HEK293T (cell line): ENCODE measurements at places on chromosomes 2 and 18.
A peak's percentile ranks its signal among the peaks of the same experiment; 100 is the strongest.

DNA sequence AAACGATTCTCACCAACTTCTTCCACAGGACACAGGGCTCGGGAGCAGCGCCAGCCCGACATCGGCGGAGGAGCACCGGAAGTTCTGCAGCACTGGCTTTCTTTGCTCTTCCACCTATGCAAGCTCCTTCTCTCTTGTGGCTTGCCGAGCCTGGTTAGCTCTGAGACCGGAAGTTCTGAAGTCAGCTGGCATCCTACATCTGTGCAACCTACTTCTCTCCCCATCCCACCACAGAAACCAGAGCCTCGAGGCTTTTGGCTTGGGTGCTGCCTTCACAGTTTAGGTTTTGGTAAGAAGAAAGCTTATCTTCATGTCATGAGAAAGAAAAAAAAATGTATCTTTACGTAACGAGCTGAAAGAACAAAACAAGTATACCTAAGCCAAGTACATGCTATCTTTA lies 111.7 kb downstream of the ANKRD44 start:
- no peak for DNase-seq

DNA sequence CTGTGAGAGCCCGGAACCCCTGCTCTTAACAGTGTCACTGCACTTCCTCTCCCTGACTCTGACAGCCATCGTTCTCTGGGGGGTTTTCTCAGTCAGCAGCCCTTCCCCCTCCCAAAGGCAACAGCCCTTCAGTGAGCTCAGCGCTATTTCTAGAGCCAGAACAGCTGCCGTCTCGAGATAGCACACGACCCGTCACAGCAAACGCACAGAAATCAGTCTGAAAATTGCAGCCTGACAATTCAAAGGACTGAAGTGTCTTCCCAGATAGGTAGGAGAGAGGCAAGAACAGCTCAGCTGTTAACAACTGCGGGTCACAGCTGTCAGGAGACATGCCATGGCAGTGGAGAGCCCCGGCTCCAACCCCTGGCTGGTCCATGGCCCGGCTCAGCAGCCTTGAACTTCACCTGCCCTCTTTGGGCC lies 45.4 kb downstream of the ST8SIA5 start:
- no peak for DNase-seq

DNA sequence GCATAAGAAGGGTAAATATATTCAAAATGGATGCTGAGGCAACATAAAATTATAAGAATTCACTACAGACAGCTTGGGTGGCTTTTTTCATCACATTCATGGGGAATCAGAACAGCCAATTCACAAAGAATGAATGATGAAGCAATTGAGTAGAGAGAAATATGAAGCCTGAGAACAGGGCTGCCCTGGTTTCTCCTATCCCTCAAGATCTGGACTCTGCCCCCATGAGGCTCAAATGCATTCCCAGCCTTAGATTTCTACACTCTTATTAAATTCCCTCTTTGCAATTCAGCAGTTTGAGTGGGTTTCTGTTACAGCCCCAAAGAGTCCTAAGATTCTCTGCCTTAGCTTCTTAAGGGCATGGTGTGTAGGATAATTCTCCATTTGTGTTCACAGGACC lies 172.5 kb downstream of the MAIP1 start:
- no peak for DNase-seq

GRCh38 chr2:220123751-220124150 lies 496.3 kb downstream of the SLC4A3 start:
- no peak for DNase-seq

GRCh38 chr2:39120521-39120770 lies 405 bp downstream of the SOS1 start:
- DNase-seq = no peak

DNA sequence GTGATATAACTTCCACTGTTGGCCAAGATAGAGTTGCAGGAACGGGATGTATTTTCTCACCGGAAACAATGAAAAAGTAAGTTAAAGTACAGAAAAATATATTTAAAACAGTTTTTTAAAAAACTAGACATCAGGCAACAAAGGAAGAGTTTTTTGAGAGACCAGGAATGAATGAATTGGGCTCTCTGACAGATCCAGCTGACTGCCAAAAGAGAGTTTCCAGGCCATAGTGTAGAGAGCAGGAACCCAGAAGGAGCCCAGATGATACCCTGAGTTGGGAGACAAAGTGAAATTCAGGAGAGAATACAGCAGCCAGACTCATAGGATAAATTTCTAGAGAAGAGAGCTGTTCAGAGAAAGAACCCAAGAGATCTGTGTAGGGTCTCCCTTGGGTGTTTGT lies 362.6 kb upstream of the SMIM21 start:
- DNase-seq = no peak

DNA sequence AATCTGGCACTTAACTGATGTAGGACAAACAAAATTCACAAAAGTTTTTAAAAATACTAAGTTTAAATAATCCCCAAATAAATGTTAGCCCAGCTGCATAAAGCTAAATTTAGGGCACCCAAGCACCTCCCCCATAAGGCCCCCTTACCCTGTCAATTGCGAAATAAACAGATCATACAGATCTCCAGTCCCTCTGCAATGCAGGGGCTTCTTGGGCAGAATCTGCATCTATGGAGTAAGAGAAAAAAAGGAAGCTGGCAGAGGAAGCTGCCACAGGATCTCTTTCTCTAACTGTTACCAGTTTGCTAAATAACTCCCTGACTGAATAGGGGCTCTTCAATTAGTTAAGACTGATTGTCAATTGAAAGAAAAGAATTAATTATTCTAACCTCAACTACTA lies 117.7 kb downstream of the MEMO1 start:
- no peak for DNase-seq

DNA sequence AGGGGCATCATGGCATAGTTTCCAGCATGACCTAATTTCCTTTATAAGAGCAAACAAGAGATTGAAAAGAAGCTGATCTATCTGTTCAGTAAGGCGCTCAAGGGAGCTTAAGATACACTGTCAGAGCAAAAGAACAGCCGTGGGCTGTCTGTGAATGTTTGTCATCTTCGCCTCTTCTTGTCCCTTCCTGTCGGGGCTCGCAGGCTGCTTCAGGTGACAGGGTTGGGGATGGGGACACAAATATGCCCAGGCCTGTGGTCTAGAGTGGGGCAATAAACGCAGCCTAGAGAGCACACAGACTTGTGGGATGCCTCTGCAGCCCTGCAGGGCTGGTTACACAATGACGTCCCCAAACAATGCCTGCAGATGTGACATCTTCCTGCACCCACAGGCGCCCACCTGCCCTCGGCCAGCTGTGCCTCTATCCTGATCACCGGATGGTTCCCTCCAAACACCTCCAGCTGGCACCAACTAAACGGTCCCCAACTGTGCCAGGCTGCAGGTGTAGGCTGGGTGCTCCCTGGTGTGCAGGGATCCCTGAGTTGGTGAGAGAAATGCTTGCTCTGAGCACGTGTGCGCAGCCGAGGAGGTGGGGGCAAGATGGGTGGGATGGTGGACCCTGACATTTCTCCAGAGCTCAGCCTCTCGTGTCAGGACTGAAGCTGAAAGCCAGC lies 72.8 kb downstream of the EDAR start:
- no peak for DNase-seq

GRCh38 chr2:231925303-231926179 lies 655 bp downstream of the NPPC start:
- DNase-seq = peak; percentile 84

DNA sequence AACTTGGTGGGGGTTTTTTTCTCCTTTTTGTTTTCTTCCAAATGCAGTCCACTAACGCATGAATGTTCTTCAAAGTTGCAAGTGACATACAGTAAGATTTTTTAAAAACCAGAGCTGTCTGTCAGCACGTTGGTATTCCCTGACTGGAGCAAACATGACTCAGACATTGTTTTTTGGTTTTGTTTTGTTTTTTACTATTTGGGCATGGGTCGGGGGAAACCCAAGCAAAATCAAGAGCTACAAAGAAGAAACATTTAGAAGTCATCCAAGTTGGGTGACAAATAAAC lies 726 bp upstream of the CCDC88A start:
- no peak for DNase-seq

DNA sequence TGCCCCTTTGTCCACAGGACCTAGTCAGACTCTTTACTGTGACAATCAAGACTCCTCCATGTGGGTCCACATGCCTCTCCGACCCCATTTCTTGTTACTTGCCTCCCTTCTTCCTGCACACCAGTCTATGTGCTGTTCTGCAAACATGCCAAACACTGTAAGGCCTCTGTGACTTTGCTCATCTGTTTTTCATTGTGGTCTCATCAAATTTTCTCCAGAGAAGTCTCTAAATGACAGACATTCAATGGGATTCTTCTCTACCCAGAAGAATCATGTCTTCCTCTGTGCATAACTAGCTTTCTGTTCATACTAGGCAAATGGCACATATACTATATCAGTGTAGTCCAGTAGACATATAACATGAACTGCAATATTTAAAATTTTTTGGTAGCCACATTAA lies 43.0 kb upstream of the KCNE4 start:
- DNase-seq = no peak

GRCh38 chr18:11808001-11808855 lies 43.0 kb upstream of the CHMP1B start:
- no peak for DNase-seq

GRCh38 chr2:231672617-231673347 lies 35.5 kb upstream of the PTMA start:
- peak; percentile 58 for DNase-seq

DNA sequence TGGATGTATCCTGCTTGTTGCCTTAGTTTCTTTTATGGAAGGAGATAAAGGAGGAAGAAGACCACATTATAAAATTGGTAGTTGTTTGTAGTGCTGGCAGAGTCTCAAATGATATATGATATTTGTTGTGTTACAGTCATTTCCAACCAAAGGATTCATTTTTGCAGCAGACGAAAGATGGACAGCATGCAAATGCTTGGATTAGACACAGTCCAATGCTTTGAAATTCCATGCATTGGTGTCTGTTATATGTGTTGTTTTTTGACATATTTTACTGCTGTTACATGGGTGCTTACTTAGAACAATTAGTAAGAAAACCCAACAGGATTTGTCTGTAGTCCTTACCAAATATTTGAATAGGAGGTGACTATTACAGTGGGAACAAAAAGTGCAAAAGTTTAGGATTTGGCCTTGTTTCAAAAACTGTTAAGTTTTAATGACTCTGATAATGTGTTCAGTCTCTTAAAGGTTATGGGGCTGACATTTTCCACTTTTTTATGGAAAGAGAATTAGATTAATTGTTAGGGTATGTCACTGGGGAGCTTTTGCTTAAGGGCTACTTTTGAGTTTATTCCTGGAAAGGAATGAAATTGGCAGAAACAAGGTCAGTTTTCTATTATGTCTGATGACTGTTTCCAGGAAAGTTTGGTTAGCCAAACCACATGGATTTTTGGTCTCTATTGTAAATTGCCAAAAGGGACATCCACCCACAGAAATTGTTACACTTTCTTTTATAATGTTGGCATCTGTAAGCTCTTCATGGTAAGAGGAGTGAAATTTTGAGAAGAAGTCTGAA lies 229.4 kb upstream of the MMADHC start:
- no peak for DNase-seq

DNA sequence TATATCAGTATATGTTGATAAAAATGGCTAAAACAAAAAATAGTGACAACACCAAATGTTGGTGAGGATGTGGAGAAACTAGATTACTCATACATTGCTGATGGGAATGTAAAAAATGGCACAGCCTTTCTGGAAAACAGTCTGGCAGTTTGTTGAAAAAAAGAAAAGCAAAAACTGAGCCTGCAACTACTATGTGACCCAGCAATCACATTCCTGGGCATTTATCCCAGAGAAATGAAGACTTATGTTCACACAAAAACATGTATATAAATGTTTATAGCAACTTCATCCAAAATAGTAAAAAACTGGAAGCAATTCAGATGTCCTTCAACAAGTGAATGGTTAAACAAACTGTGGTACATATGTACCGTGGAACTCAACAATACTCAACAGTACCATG lies 7.5 kb upstream of the KDSR start:
- DNase-seq = no peak

GRCh38 chr2:206935991-206936842 lies 3.1 kb upstream of the CPO start:
- DNase-seq = no peak

GRCh38 chr2:16049406-16049805 lies 109.1 kb downstream of the MYCN start:
- no peak for DNase-seq

- DNase-seq = no peak
Measured at GRCh38 chr2:135657806-135658582, 83.7 kb upstream of the UBXN4 start.

GRCh38 chr2:48902521-48902920 lies 147.0 kb upstream of the LHCGR start:
- no peak for DNase-seq

DNA sequence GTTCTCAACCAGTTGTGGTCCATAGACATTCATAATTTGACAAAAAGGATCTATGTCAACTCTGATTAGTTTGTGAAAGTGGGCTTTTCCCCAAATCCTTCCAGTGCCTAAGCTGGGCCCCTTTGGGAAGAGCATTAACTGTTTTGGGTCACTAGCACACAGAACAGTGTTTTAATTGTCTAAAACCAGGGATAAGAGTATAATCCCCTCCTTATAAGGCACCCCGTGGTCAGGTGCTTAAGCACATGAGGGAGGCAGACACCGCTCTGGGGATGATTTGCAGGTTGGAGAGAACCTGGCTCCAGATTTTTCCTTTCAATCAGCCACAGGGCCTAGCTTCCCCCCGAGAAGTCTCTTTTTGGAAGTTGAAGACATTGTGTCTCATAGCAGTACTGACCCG lies 53.6 kb upstream of the RFX8 start:
- no peak for DNase-seq

DNA sequence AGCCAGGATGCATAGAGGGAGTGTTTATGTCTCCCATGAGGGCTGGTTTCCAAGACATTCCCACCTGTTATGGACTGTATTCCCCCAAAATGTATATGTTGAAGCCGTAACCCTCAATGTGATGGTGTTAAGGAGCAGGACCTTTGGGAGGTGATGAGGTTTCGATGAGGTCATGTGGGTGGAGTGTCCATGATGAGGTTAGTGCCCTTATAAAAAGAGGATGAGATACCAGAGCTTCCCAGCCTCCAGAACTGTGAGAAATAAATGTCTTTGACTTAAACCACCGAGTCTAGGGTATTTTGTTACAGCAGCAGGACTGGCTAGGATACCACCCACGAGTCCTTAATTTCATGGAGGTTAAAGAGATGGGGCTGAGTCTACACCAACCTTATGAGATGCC lies 22.6 kb upstream of the EPAS1 start:
- DNase-seq = no peak

DNA sequence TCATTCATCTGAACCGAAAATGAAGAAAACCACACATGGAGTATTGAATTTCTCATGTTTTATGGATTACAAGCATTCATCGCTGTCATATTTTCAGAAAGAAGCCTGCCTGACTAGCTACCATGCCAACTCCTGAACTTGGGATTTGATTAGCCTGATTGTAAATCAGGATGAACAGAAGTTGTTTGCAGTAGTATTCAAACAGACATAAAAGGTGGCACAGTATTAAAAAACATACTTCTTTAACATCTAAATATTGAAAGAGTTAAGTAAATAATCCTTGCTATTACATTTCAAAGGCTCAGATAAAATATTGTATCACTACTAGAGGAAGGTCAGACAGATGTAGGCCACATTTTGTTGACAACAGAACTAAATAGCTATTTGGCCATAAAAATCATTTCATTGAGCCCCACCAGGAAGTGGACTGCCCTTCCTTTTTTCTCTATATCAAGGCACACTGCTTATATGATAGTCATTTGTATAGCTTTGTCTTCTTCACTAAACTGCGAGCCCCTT lies 21.6 kb downstream of the SLC38A11 start:
- DNase-seq = no peak

GRCh38 chr2:168090366-168091135 lies 156.8 kb downstream of the STK39 start:
- no peak for DNase-seq
